ENCODE measurements at places on chromosomes 1 and 21.
A peak's percentile ranks its signal among the peaks of the same experiment; 100 is the strongest.

- no peak for DNase-seq
Observed at GRCh38 chr1:57848406-57848805, 424.5 kb upstream of the DAB1 start.

DNA sequence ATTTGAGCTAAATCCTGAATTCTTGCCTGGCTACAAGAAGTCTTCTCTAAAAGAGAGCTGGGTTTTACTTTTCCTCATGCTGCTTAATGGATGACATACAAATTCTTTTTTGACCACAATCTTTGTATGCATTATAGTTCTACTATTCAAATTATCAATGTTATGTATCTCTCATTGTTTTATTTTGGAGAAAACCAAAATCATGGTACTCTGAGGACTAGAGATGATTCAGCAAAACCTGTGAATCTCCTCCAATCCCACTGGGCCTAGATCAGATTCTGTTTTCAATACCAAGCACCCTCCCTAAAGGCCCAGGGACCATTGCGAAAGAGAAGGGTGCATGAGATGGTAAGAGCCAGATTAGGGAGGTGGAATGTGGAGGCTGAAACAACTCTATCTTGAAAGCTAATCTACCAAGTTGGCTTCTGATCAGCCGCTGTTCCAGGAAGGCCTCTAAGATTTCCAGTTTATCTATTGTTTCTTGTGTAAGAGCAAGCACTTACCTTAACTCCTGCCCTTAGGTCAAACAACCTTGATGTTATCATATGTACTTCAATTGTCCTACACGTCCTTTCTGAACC, 547.2 kb downstream of the PLPP3 start:
- DNase-seq: no peak

- DNase-seq: no peak
Observed at GRCh38 chr1:201268604-201269151, 14.6 kb upstream of the PKP1 start.

DNA sequence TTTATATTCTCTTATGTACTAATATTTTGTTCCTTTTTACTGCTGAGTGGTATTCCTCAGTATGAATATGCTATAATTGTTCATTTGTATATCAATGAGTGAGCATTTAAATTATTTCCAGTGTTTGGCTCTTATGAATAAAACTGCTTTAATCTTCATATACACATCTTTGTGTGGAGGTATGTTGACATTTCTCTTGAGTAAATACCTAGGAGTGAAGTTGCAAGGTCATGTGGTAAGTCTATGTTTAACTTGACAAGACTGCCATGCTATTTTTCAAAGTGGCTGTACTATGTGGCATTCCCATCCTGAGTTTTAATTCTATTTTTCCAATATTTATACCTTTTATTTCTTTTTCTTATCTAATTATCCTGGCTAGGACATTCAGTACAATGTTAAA, 124.2 kb downstream of the ADSS2 start:
- no peak for DNase-seq

- no peak for DNase-seq
Observed at GRCh38 chr1:156703741-156704140, 1.6 kb downstream of the CRABP2 start.

GRCh38 chr1:228004856-228005462, 1.8 kb upstream of the WNT3A start:
- no peak for DNase-seq

- DNase-seq: no peak
Observed at GRCh38 chr1:168381850-168382249, 101.2 kb downstream of the TBX19 start.

- no peak for DNase-seq
Observed at GRCh38 chr1:203075236-203076030, 10.4 kb downstream of the MYOG start.

- no peak for DNase-seq
Observed at GRCh38 chr21:42543106-42543847, 29.6 kb downstream of the SLC37A1 start.

GRCh38 chr1:243765676-243766075, 84.4 kb downstream of the AKT3 start:
- DNase-seq: no peak

DNA sequence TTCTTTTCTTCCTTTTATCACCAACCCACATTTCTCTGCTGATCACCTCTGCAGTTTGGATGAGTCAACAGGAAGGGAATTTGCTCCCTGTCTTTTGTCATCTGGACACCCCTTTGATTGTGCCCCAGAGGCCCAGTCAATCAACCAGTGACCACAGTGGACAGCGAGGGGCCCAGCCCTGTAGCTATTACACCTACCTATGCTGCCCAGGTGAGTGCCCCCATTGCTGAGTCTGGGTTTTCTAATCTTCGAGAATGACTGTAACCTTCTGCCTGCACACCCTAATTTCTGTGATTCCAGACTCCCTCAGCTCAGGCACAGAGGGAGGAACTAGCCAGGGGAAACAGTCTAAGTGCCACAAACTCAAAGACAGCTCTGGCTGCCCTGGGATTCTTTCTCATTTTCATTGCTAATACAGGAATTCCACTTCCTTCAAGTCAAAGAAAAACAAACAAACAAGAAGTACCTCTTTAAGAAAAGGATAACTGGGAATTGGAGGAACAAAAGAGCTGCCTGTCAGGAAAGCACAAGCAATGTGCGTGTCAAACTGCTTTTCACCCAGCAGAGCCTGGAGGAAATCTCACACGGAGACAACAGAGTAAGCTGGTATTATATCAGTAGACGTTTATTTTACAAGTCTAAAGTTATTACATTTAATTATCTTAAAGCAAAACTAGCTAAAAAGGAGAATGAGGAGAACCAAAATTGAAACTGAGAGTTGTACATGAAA, 311.1 kb downstream of the AJAP1 start:
- DNase-seq: no peak

GRCh38 chr1:63487336-63488065, 35.5 kb downstream of the ITGB3BP start:
- no peak for DNase-seq

- no peak for DNase-seq
Observed at GRCh38 chr1:177849130-177849529, 120.7 kb downstream of the SEC16B start.

DNA sequence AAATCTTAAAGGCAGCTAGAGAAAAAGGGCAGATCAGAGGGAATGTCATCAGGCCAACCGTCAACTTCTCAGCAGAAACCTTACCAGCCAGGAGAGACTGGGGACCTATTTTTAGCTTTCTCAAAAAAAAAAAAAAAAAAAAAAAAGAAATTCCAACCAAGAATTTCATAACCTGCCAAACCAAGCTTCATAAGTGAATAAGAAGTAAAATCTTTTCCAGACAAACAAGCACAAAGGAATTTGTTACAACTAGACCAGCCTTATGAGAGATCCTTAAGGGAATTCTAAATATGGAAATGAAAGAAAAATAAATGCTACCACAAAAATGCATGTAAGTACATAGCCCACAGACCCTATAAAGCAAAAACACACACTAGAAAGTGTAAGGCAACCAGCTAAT, 267.7 kb downstream of the AKT3 start:
- no peak for DNase-seq

GRCh38 chr1:187408212-187409004, 579.7 kb downstream of the PLA2G4A start:
- no peak for DNase-seq

- DNase-seq: no peak
Observed at GRCh38 chr1:247551721-247552120, 2.8 kb downstream of the GCSAML start.

- no peak for DNase-seq
Observed at GRCh38 chr1:159141584-159142390, 29.6 kb upstream of the CADM3 start.

- peak; percentile 62 for DNase-seq
Observed at GRCh38 chr1:9239622-9240401, 5.2 kb downstream of the H6PD start.

DNA sequence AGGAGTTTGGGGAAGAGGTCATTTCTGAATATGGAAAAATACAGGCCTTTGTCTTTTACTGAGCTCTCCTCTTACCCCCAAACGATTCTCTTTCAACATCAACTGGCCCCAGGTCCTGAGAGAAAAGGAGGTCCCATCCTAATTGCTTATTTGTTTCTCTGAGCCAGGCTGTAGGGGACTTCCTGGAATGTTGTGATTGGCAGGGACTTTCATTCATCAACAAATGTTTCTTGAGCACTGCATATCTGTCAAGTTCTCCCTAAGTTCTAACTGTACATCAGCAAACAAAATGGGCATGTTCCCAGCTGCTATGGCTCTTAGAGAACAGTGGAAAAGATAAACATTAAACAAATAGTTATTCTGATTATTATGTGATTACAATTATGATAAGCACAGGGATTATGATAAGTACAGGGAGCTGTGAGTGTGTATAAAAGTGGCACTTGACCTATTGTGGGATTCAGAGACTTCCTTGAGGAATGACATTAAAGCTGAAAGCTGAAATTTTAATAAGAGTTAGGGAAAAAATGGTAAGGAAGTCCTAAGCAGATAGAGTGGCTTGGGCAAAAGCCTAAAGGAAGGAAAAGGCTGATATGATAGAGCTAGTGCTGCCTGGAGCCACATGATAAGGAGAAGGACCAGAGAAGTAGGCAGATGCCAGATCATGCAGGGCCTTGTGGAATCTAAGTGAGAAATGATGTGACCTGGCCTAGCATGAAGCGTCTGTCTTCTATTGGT, 11.6 kb downstream of the GPX7 start:
- no peak for DNase-seq

- no peak for DNase-seq
Observed at GRCh38 chr1:7641587-7642417, 129.3 kb upstream of the VAMP3 start.

GRCh38 chr21:26782747-26783146, 62.5 kb downstream of the ADAMTS1 start:
- DNase-seq: no peak

GRCh38 chr1:108592030-108592759, 32.3 kb downstream of the EEIG2 start:
- DNase-seq: no peak

DNA sequence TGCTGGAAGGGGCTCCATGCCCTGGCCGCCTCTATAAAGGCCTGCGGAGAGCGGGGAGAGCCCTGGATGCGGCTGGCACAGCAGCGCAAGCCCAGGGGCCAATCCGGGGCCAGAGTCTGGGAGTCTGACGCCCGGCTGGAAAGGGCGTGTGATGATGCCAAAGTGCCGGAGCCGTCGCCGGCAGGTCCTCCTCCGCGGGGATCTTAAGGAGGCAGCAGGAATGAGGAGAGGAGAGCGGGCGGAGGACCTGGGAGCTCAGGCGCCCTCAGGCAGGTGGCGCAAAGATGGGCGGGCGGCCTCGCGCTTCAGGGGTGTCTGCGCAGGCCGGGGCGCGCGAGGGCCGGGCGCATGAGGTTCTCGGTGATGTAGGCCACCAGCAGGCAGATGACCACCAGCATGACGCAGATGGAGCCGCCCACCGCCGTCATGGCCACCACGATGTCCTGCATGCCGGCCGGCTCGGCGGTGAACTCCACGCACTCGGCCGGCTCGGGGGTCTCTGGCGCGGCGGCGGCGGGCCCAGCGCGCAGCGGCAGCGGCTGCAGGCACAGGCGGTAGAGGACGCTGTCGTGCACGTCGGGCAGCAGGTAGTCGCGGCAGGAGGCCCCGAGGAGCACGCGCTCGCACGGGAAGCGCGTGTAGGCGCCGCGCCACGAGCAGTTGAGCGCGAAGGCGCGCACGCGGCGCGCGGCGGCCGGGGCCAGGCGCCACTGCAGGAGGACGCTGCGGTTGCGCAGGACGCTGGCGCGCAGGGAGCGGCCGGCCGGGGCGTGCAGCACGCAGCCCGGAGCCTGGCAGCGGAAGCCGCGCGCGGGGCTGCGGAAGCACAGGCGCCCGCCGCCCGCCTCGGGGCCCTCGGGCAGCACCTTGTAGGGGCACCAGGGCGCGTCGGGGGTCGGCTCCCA, 653 bp downstream of the FNDC10 start:
- no peak for DNase-seq

DNA sequence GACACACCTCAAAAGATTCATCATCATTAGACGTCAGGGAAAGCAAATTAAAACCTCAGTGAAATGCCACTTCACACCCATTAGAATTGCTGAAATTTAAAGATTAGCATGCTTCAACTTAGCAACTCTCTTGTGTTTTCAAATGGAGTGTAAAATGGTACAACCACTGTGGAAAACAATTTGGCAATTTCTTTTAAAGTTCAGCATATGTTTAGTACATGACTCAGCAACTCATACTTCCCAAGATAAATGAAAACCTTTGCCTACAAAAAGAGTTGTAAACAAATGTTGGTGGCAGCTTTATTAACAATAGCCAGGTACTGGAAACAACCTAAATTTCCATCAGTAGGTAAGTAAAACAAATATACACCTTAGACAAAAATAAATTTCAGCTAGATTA, 42.7 kb downstream of the ST3GAL3 start:
- DNase-seq: no peak

DNA sequence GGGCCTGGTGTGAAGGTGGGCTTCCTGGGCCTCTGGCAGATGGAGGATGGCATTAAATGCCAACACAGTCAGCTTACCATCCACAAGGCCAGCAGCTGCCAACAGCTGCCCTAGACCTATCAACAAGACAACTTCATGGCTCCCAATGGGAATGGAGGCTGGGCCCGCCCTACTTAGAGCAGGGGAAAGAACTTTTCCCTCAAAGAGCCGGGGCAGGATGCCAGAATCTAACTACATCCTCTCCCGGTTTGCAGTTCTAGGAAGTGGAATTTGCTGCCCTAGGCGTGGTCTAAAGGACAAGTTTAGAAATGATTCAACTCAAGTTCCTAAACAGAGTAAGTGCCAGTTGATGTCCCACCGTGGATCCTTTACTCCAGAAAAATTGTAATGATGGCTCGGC, 13.1 kb downstream of the ICMT start:
- no peak for DNase-seq

- no peak for DNase-seq
Observed at GRCh38 chr1:184051138-184051484, 419 bp upstream of the TSEN15 start.

DNA sequence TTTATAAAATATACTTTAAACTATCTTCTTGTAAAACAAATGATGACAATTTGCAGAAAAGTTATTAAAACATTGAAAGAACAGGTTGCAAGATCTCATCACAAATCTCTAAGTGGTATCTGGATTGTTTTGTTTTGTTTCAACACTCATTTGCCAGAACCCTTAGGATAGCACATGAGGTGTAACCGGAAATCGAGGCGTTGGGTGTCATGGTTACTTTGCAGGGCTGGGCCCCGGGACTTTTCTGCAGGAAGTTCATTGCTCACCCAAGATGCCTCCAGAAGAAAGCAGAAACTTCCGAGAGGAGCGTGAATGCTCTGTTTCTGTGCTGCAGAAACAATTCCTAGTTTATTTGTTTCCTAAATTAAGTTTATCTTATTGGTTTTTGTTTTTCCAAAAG, 2.5 kb downstream of the DISC1 start:
- no peak for DNase-seq

DNA sequence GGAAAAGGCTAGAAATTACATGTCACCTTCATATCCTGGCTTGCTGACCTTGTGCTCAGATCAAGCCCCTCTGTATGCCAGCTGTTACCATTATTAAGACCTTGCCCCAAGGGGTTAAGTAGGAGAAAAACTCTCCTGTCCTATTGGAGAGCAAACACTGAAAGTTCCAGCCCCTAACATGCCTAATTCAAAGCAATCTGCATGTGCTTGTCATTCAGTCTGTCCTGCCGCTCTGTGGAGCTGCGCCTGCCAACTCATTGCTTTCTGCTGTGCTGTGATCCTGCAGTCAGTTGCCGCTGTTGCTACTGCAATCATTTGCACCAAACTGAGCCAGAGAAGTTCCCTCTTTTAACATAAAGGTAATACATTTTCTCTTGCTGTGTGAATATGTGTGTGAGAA, 113.4 kb downstream of the DISP1 start:
- DNase-seq: no peak
